Pons (tissue), 1 donor: ENCODE measurements at places on chromosomes 5 and 9.

- no peak for DNase-seq
Observed at GRCh38 chr9:120507936-120508510, 71.9 kb downstream of the CDK5RAP2 start.

GRCh38 chr5:176774216-176775171 lies 35.9 kb upstream of the UNC5A start:
- DNase-seq = no peak

GRCh38 chr9:136726631-136727191 lies 14.3 kb downstream of the DIPK1B start:
- no peak for DNase-seq

DNA sequence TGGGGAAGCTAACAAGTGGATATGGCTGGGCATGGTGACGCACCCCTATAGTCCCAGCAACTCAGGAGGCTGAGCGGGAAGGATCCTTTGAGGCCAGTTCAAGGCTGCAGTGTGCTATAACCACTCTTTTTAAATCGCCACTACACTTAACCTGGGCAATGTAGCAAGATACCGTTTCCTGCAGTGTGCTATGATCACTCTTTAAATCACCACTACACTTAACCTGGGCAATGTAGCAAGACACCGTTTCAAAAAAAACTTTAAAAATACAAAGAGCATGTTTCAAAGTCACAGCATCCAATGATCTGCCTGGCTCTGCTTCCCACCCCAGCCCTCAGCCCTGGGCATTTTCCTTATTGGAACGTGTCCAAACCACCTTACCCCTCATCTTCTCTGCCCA lies 14.5 kb downstream of the GRHPR start:
- DNase-seq = no peak

- DNase-seq = no peak
Observed at GRCh38 chr9:107809871-107810460, 320.4 kb upstream of the KLF4 start.

DNA sequence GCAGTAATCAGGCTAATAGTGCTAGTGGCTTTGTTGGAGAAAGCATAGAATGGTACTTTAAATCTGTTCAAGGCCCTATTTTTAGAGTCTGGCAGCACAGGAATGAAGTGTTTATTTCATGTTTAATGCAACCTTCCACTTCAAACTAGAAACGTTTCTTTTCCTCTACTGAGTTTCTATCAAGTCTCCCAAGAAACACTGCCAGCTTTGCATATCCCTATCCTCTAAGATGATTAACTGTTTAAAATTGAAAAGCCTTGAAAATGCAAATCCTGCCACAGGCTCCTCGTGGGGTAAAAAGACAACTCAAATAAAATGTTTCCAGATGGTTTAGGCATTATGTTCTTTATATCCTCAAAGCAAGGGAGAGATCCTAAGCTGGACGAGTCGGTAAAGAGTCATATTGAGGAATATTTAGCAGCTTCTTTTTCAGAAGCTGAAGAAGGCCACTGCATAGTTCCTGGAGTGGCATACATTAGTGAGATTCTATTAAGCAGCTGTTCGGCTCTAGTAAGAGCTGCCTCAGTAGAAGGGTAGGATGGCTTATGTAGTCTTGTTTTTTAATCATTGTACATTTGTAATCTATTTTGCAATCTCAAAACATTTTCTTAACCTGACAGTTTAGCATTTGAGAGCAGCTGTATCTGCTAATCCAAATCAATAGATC lies 251.2 kb downstream of the CHSY3 start:
- peak; percentile 5 for DNase-seq

DNA sequence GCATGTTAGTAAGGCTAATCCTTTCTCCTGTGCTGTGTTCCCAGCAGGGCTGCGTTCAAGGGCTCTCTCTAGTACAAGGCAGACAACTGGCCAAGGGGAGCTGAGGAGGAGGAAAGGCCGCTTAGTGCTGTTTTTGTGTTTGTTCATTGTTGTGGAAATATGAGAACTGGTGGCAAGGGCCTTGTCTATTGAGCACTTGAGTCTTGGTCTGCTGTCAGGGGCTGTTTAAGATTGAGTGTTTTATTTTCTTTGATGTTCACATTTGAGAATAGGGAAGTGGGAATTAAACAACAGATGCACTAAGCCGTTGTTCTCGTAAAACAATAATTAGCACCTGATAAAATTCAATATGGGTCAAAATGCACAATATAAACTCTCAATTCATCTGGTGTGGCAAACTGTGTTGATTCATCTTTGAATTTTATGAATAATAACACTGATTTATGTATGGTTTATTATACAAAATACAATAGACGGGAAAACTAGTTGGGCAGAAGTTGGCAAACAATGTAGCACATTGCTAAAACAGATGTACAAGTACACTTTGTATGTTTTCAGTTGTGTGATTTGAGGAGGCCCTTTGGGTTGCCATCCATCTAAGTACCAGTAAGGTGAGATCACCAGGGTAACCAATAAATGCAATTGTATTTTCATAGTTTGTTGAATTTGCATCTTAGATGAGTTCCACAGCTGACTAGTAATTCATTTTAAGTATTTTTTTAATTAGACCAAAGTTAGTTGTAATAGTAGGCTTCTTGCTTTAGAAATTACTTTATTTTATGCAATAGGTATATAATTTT lies 97.6 kb upstream of the GRHPR start:
- DNase-seq = peak; percentile 24

DNA sequence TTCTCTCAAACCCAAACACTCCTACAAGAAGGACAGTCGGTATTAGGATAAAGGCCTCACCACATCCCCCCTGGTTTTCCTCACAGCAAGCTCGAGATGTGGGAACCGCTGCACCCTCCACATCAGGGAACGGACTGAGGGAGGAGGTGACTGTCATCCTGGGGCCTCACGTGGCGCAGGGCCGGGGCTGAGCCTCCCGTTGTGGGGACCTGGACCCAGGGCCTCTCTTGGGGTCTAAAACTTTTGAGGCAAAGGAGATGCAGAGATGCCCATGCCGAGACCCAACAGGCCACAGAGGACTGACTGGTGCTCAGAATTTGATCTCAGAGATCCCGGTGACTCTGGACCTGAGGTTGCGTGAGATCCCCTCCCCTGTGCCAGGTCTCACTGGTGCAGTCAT lies 72.7 kb downstream of the MRPL36 start:
- no peak for DNase-seq

GRCh38 chr9:126294331-126295081 lies 32.1 kb upstream of the MVB12B start:
- DNase-seq = no peak

- DNase-seq = no peak
Observed at GRCh38 chr5:89338935-89339334, 456.0 kb upstream of the MEF2C start.

- DNase-seq = no peak
Observed at GRCh38 chr5:170635706-170636105, 131.9 kb downstream of the KCNIP1 start.

- DNase-seq = no peak
Observed at GRCh38 chr9:86279839-86280238, 2.5 kb downstream of the ISCA1 start.
